ENCODE measurements at places on chromosomes 2 and 18.

GRCh38 chr2:34656632-34657031 is 1057.5 kb upstream of the FAM98A start:
- DNase-seq, result no peak

DNA sequence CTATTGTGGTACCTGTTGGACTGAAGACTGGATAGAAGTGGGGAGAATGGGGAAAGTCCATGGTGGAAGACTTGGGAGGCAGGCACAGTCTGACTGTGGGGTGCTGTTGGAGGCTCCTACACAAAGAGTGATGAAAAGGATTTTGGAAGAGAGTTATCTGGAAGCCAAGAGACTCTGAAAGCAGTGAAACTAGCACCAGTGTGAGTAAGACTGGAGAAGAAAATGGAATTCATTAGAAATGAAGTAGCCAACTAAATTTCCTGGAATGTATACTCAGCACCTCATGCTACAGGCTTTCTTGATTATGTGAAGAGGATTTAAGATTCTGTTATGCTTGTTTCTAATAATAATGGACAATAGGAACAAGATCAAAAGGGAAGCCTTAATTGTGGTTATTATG is 27.7 kb downstream of the ELP2 start:
- no peak for DNase-seq

DNA sequence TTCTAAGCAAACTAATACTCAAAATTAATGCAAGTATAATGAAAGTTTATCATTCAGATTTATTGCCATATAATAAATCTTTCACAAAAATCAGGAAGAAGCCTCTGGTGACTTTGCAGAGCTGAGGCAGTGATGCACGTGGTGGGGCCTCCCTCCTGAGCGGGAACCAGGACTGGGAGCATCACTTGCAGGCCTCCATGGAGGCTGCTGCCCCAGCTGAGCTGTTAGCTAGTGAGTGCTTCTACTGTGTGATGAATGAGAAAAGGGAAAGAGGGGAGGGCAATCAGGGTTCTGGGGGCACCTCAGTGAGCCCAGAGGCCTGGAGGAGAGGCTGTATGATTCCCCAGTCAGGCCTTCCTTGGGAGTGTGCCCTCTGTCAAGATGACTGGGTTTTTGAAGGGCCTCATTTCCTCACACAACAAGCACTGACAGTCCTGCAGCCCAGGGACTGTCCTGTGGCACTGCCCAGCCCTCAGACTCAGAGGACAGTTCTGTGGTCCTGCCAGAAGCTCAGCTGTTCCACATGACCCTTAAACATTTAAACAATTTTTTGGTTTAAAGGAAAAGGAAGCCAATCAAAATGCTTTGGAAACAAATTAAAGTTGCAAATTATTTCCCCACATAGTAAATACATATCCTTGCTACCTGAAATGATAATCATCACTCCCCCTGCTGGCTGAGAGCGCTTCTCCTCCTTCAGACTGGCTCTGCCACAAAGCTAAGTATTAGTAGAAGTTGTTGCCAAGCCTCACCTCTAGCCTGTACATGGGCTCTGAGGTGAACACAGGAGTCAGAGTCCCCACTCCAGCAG is 90.9 kb upstream of the SMAD7 start:
- no peak for DNase-seq

GRCh38 chr2:16764487-16764886 is 98.9 kb upstream of the CYRIA start:
- DNase-seq, result no peak

DNA sequence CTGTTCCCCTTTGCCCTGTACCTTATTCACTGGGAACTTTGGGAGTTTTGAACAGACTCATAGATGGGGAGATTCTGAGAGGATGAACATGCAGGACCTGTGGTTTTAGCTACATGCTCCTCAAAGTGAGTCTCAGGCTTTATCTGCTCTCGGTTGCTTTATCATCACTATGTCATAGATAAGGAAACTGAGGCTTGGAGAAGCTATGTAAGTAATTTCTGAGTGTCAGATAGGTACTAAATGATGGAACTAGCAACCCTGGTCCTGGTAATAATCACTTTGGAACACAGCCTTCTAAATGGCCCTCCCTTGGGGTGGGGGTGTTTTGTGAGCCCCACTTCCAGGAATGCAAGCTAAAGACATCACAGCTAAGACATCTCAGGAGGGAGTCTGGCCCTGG is 186.2 kb upstream of the MEX3C start:
- no peak for DNase-seq

DNA sequence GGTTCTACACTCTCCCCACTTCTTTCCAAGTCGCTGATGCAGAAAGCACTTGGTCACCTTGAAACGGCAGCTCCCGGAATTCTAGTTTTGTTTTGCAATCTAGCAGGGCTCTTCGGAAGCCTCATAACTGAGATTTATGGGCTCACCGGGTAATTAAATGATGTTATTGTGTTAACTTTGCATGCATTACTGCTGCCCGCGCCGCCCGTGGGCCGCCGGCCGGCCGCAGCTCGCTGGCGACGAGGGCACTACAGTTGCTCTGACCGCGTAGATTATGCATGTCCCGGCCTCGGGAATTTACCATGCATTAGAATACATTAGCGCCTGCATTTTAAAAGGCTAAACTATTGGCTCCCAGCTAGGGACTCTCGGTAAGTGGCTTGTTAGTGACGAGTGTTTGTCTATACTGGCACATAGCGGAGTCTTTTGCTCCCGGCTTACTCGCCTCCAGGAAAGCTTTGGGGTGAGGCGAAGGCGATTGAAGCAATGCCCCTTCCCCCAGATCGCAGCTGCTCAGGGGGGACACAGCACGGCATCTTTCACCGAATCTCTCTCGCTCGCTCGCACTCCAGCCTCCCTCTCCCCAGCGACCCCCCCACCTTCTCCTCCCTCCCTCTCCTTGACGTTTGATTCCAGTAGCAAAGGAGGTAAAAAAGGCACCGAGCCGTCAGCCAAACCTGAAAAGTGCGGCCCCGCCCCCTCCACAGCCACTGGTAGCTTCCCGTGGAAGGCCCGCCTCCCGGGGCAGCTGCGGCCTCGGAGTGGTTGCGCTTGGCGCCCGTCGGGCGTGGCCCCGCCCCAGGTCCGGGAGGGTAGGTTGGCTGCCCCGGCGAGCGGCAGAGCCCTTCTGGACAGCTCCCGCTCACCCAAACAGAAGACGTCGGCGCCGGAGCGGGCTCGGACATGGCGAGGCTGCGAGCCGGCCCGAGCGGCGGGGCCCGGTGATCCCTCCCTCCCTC is at the start of gene ONECUT2:
ONECUT2 (plus strand) TSS at position 839 of the 959 bp plus-strand sequence. CDS start 343 bp downstream, outside the sequence.
- peak; percentile 80 for DNase-seq

DNA sequence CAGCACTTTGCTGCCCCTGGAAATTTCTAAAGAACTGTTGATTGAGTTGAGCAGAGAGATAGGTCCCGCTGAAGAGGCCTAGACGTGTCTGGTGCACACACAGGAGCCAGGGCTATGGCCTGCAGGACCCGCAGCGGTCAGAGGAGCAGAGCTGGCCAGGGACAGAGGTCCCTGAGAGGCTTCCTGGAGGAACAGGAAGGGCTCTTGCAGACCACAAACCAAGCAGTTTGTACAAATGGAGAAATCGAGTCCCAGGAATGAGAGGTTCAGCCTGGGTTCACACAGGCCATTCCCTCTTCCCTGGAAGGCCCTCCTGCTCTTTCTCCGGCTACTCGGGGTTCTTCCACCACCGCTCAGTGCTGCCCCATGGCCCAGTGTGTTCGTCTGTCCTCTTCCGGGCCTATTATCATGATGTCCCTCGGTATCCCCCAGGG is 1.2 kb upstream of the BIN1 start:
- DNase-seq, result peak; percentile 12

DNA sequence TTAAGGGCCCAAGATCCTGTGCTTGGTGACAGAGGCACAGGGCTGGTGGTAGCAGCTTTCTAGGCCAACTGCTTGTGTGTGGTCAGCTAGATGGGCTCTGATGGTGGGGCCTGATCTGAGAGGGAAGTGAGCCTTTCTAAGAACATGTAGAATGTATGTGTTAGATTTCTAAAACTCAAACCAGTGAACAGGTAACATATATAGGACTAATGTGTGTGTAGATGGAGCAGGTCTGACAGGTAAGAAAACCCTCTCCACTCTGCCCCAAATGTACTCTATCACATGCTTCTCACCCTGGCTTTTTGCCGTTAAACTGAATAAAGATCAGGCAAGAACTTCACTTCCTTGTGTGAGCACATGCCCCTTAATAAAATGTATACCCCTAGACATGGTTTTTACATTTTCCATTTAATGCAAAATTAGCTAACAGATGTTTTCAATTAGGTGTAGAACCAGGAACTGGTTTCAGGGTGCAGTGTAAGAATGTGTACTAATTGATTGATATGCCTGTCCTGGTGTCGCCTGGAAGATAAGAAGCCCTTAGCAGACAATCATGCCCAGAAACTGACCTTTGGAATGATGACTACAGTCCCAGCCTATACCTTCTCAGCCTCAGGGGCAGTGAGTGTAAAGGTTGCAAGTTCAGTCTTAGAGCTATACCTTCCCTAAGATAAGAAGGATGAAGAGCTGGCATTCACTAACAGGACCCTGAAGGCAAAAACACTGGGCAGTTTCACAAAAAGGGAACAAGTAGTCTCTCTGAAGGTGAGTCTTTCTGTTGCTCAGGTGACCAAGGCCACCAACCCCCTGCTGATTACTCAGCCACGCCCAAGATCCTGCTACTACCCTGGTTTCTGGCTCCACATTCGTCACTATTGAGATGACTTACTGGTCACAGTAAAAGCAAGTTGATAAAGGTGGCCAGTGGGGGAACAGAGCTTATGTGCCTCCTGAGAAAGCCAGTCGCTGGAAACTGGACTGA is 71.2 kb downstream of the SPATS2L start:
- DNase-seq, result no peak

DNA sequence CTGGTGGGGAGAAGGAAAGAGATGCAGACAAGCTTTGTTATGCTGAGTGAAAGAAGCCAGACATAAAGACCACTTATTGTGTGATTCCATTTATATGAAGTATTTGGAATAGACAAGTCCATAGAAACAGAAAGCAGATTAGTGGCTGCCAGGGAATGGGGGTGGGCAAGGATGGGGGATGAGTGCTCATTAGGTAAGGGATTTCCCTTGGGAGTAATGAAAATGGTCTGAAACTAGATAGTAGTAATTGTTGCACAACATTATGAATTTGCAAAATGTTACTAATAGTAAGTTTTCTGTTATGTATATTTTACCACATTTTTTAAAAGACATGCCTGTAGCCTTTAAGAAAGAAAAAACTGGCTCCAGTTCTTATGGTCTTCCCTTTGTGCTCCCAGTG is 154.9 kb downstream of the LNPK start:
- DNase-seq, result no peak

- no peak for DNase-seq
Measured at GRCh38 chr2:112754564-112754963, 9.8 kb downstream of the CKAP2L start.

DNA sequence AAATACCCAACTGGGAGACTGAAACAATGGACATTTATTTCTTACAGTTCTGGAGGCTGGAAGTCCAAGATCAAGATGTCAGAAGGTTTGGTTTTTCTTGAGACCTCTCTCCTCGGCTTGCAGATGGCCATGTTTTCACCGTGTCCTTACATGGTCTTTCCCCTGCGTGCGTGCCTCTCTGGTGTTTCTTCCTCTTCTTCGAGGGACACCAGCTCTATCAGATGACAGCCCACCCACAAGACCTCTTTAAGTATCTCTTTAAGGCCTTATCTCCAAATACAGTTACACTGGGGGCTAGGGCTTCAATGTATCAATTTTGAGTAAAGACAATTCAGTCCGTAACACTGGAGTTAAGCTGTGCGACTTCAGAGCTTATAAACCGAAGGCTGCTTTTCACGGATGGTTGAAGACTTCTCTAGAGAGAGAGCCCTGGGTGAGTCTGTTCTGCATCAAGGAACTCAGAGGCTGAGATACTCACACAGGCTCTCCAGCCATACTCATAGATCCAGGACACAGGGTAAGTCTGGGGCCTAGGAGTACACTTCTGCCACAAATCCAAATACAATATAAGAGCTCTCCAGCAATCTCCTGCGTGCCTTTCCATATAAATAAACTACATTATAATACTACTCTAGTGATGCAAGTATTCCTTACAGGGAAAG is 339.9 kb upstream of the PKDCC start:
- DNase-seq, result no peak

DNA sequence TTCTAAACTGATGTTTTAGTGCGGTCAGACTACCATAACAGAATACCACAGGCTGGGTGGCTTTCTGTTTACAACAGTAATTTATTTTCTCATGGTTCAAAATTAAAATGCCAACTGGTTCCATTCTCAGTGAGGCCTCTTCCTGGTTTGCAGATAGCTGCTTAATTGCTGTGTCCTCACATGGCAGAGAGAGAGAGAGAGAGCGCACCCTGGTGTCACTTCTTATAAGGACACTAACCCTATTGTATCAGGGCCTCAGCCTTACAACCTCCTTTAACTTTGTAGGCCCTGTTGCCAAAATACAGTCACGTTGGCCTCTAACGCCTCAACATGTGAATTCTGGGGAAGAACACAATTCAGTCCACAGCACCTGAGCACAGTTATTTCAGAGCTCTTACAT is 37.5 kb upstream of the ZNF385B start:
- DNase-seq, result no peak

DNA sequence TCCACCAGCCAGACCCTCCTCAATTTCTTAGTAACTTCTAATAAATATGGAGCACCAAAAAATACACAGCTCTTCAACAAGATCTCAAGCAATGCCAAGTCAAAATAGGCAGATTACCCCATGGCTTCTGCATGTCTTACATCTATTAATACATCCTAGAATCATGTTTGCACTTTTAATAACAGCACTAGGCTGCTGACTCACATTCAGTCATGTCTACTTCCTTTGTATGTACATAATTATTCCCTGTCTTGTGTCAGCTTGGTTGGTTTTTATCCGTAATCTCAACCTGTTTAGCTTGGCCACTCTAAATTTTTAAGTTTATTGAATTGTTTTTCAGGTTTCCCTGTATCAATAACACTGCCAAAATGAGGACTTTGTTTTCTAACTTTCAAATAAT is 420.1 kb upstream of the ACVR2A start:
- DNase-seq, result no peak

- peak; percentile 76 for DNase-seq
Measured at GRCh38 chr2:10559101-10559500, 111.0 kb upstream of the ODC1 start.

- no peak for DNase-seq
Measured at GRCh38 chr2:181672255-181673008, 7.9 kb downstream of the NEUROD1 start.
